ENCODE measurements at places on chromosomes 12 and 14.
A peak's percentile ranks its signal among the peaks of the same experiment; 100 is the strongest.

DNA sequence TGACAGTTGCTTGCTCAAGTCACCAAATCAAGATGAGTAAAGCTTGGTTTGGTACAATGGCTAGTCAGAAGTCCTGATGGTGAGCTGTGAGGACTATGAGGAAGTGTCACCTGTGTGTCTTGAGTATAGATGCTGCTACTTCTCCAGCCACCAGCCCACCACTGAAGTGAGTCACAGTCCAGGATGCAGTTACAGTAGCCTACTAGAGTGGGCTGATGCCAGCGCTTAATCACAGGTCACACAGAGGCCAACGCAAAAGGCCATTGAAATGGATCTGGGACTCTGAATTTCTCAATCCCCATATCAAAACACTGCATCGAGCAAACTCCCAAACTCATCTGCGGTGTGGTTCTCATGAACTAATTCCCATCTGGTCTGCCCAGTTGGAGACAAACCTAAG lies 223.1 kb downstream of the ANO6 start:
- DNase-seq, result no peak

- no peak for DNase-seq
Measured at GRCh38 chr12:26298785-26299621, 103.6 kb downstream of the SSPN start.

DNA sequence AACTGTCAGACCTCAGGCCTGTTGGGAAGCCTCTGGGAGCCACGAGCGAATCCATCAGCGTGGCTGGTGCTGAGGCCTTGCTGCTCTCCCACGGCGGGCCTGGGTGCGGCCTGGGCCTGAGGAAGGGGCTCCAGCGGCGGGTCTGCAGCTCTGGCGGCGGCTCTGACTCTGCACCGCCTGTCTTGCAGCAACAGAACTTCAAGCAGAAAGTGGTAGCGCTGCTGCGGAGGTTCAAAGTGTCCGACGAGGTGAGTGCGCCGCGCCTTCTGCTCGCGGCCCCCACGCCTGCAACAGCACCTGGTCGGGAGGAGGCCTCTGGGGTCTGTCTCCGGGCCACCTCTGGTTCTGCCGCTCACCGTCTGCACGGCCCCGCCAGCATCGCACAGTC lies 28.7 kb upstream of the TEX22 start:
- DNase-seq, result no peak

GRCh38 chr14:97177635-97178034 lies 380.5 kb downstream of the VRK1 start:
- DNase-seq, result no peak

- peak; percentile 8 for DNase-seq
Measured at GRCh38 chr14:75453817-75454434, 26.1 kb downstream of the JDP2 start.
